ENCODE measurements at places on chromosomes 6 and 20. TPM values are rescaled to one million over a fixed set of nuclear protein-coding genes. Genes with fewer than 3 reads are reported as not detected.

DNA sequence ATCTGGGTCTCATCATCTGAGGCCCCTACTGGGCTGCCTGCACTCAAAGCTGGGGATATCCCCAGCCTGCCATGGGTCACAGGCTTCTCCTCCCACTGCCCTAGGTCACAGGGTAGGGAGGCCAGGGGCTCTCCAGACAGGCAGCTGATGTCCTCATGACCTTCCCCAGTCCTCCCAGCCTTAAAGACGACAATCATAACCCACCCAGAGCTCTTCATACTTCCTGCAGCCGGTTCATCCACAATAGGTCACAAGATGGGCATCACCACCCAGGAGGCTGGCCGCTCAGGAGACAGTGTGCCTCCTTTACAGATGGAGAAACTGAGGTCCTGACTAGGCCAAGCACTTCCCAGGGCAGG is 15.2 kb downstream of the TFEB start:
- H3K27me3 ChIP-seq, result no peaks in the 10 kb centered on the region
- H3K27ac ChIP-seq, result no peak overlapping the region
- H3K4me1 ChIP-seq, result peaks cover 13% of the 10 kb centered on the region
- H3K4me3 ChIP-seq, result no peak overlapping the region

KIFC1 gene
- 101 TPM for total RNA-seq

DNA sequence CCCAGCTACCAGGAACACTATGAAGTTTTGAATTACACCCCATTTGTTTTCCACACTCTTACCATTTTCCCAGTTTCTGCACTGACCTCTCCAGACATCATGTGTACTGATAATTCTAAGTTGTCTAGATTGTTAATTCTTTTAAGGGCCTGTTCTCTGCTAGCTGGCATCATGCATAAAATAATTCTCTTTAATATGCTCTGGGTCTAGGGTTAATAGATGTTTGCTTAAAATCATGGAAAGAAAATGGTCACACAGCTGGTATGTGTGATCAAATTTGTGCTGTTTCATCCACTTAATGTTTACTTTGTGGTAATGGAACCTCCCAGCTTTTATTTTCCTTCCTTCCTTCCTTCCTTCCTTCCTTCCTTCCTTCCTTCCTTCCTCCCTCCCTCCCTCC is 49.1 kb downstream of the HFE start:
- H3K4me1 ChIP-seq, result peaks cover 9% of the 10 kb centered on the region
- no peaks in the 10 kb centered on the region for H3K27me3 ChIP-seq
- peaks cover 15% of the 10 kb centered on the region for H3K36me3 ChIP-seq
- no peak for ATAC-seq
- no peak overlapping the region for H3K4me3 ChIP-seq

- peaks cover 25% of the 10 kb centered on the region for H3K27me3 ChIP-seq
- H3K4me1 ChIP-seq, result no peaks in the 10 kb centered on the region
- no peaks in the 10 kb centered on the region for H3K36me3 ChIP-seq
- H3K4me3 ChIP-seq, result no peak overlapping the region
Measured at GRCh38 chr20:43878776-43879175, 35.9 kb upstream of the TOX2 start.

- H3K27ac ChIP-seq, result no peak overlapping the region
- H3K27me3 ChIP-seq, result no peaks in the 10 kb centered on the region
- H3K4me3 ChIP-seq, result no peak overlapping the region
- H3K36me3 ChIP-seq, result peaks cover 10% of the 10 kb centered on the region
Measured at GRCh38 chr20:13245250-13245723, 24.2 kb downstream of the ISM1 start.

- no peak overlapping the region for H3K27ac ChIP-seq
- no peaks in the 10 kb centered on the region for H3K4me1 ChIP-seq
- H3K27me3 ChIP-seq, result no peaks in the 10 kb centered on the region
- H3K36me3 ChIP-seq, result peaks cover 80% of the 10 kb centered on the region
- ATAC-seq, result no peak
Measured at GRCh38 chr6:33661106-33661838, 40.1 kb downstream of the ITPR3 start.

- ATAC-seq, result peak; percentile 74
- no peak overlapping the region for H3K27ac ChIP-seq
- H3K4me3 ChIP-seq, result no peak overlapping the region
- H3K36me3 ChIP-seq, result no peaks in the 10 kb centered on the region
- H3K27me3 ChIP-seq, result no peaks in the 10 kb centered on the region
- peaks cover 5% of the 10 kb centered on the region for H3K4me1 ChIP-seq
Measured at GRCh38 chr6:45965007-45965406, 50.7 kb downstream of the CLIC5 start.

DNA sequence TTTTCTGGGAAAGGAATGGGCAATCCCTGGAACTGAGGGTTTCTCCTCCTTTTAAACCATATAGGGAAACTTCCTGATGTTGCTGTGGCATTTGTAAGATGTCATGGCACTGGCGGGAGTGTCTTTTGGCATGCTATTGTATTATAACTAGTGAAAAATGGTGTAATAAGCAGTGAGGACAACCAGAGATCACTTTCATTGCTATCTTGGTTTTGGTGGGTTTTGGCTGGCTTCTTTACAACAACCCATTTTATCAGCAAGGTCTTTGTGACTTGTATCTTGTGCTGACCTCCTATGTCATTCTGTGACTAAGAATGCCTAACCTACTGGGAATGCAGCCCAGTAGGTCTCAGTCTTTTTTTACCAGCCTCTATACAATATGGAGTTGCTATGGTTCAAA is 9.1 kb upstream of the DCBLD1 start:
- ATAC-seq, result no peak
- H3K4me3 ChIP-seq, result no peak overlapping the region
- peaks cover 23% of the 10 kb centered on the region for H3K27me3 ChIP-seq
- H3K27ac ChIP-seq, result no peak overlapping the region
- H3K36me3 ChIP-seq, result no peaks in the 10 kb centered on the region

CLPSL2 gene
- total RNA-seq, result not detected

GRCh38 chr6:15602154-15602553 is 60.7 kb downstream of the DTNBP1 start:
- no peak for ATAC-seq
- H3K4me3 ChIP-seq, result no peak overlapping the region
- peaks cover 37% of the 10 kb centered on the region for H3K36me3 ChIP-seq
- H3K4me1 ChIP-seq, result peaks cover 5% of the 10 kb centered on the region
- no peaks in the 10 kb centered on the region for H3K27me3 ChIP-seq

Data from activated T-helper 17 cell treated with anti-CD3 and anti-CD28 coated beads, Interleukin-2, amount 50 U/mL, for 72 hours (primary cell).